ENCODE measurements at places on chromosomes 5 and 9.
A peak's percentile ranks its signal among the peaks of the same experiment; 100 is the strongest.

- no peak for DNase-seq
These were observed 57.3 kb downstream of the PHF2 start for GRCh38 chr9:93633492-93634221.

GRCh38 chr5:73139485-73139884 is 19.1 kb downstream of the TMEM171 start:
- DNase-seq, result no peak

- DNase-seq, result peak; percentile 40
These were observed 430.9 kb downstream of the IRX2 start for GRCh38 chr5:2320611-2321010.

GRCh38 chr9:127549751-127550150 is 62.3 kb upstream of the STXBP1 start:
- no peak for DNase-seq

DNA sequence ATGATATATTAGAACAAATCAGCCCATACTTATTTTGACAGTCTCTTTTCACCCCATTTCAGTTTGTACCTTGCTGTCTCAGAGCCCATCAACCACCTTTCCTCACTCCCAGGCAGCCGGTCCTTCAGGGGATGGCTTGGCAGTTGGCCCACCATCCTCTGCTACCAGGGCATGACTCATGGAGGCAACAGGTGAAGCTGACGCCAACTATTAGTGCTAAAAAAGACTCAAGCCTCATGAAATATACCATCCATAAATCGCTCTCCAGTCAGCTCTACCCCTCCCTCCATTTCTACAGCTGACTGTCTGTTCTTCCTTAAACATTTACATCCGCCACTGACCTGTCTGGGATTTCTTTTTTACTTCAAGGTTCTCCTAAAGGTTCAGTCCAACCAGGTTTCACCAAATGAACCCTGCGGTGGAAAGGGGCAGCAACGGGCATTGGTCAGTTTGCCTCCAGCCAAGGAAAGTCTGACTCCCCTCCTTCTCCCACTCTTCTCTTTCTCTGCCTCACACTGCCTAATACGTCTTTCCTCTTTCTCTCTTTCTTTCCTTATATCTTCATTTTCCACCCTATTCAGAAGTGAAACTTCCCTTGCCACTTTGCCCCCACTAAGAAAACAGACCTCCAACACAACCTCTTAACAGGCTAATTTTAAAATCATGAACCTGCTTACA is 439.1 kb downstream of the RAB3C start:
- peak; percentile 51 for DNase-seq

DNA sequence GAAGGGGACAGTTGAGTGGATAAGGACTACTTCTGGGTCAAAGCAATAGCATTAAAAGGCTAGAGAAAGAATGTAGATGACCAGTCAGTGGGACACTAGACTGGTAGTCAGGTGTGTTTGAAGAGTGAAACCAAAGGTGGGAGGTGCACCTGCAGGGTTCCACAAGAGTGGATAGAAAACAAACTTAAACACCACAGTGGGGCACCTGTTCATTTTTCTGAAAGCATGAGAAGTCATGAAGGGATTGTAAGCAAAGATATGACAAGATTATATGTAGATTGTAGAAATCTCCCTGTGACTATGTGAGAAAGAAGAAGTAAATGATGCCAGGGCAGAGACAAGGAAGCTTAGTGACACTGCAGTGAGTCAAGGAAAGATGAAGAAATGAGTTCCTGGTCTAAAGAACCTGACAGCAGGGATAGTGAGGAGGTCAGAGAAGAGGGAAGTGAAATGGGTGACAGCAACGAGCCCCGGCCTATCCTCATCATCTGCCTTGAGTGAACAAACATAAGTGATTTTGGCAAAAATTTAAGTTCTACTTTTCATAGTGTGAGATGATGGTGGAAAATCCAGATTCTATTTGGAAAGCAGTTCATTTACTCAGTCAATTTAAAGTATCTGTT is 296.9 kb downstream of the TLE4 start:
- no peak for DNase-seq

- DNase-seq, result peak; percentile 85
These were observed 10.3 kb downstream of the OCLN start for GRCh38 chr5:69502767-69503488.

GRCh38 chr5:176675676-176676360 is 28.5 kb downstream of the TSPAN17 start:
- DNase-seq, result peak; percentile 69

- DNase-seq, result no peak
These were observed 45.5 kb downstream of the COL27A1 start for GRCh38 chr9:114200721-114201300.

- DNase-seq, result no peak
These were observed 572.7 kb downstream of the CAAP1 start for GRCh38 chr9:26319859-26320258.

GRCh38 chr9:121738411-121738810 is 87.0 kb downstream of the DAB2IP start:
- no peak for DNase-seq

DNA sequence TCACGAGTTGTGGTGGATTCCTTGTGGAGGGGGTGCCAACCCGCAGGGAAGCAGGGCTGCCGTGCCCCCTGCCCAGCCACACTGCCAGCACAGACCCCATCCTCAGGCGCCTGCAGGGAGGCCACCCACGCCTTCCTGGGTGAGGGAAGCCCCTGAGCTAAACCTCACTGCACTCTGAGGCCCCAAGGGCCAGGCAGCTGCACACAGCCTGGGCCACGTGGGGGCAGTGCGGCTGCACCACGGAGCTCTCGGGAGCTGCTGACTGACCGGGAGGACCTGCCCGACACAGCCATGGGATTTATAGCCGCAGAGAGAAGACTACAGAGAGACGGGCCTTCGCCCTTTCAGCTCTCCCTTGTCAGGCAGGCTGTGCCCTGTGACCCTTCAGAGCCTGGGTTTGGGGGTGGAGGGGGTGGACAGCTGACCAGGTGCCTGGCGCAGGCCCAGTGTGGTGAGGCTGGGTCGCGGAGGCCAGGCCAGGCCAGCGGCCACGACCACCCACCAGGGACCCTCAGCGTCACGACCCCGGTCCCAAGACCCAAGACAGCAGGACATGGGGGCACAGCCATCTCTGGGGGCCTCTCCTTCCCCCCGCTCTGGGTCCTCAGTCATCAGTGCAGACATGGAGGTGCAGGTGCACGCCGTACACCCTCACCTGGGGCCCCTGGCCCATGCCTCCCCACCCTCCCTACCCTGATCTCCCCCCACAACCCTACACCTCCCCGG is 4.3 kb upstream of the AHRR start:
- DNase-seq, result peak; percentile 86

DNA sequence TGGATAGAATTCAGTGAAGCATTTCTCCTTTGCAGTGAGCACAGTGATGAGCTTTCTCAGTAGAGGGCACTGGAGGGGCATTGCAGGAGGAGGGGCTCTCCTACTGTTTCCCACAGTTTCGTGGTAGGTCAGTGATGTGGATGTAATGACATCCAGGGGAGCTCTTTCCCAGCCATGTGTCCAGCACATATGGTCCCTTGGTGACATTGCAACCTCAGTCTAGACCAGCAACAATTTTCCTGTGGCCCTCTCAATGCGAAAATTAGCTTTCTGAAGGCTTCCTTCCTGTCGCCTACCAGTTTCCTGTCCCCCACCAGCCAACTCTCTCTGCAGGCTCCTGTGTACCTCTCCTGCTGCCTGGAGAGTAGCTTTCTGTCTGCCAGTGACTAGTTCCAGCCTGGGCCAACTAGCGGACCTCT is 6.9 kb upstream of the PDCL start:
- peak; percentile 25 for DNase-seq

- DNase-seq, result no peak
These were observed 100.9 kb downstream of the FBXO38 start for GRCh38 chr5:148484651-148485050.

Data from Daoy (cell line).